ENCODE measurements at places on chromosomes 7 and 10.

DNA sequence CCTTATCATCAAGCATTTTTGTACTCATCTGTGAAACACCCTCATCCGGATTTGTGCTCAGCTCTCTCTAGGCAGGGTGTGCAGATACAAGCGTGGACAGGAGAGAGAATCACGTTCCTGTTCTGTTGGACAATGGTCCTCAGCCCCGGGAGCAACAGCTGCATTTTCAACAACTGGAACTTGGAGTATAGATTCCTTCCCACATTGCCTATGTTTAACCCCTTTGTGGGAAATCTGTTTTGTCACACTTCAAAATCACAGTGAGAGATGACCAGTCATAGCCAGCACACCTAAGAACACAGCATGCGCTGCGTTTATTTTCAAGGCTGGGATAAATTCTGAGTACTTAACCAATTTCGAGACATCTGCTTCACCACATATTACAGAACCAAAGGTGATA, 32.5 kb downstream of the MAP3K8 start:
- DNase-seq = no peak

DNA sequence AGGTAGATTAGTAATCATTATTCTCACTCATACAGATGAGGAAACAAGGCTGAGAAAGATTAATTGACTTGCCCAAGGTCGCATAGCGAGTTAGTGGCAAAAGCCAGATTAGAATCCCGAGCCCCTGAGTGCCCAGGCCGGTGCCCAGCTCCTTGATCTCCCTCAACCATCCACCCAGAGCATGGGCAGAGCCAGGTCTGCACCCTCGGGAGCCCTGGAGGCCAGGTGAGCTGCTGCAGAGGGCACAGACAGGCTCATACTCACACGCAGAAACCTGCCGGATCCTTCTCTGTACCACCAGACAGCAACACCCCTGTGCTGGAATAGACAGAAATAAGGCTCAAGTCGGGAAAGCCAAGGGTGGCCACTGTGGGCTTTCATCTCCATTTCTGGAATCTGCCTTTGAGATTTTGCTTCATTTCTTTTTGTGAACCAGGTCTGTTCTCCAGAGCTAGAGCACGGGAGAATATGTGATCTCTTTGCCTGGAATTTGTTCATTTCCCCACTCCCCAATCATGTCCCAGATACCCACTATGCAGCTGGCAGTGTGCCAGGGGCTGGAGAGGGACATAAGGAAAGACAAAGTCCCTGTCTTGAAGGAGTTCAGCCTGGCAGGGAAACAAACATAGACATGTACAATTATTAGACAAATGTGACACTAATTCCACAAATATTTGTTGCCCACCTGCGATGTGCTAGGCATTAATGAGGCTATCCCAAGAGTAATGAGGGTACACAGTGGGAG, 5.5 kb downstream of the AFAP1L2 start:
- DNase-seq = no peak

DNA sequence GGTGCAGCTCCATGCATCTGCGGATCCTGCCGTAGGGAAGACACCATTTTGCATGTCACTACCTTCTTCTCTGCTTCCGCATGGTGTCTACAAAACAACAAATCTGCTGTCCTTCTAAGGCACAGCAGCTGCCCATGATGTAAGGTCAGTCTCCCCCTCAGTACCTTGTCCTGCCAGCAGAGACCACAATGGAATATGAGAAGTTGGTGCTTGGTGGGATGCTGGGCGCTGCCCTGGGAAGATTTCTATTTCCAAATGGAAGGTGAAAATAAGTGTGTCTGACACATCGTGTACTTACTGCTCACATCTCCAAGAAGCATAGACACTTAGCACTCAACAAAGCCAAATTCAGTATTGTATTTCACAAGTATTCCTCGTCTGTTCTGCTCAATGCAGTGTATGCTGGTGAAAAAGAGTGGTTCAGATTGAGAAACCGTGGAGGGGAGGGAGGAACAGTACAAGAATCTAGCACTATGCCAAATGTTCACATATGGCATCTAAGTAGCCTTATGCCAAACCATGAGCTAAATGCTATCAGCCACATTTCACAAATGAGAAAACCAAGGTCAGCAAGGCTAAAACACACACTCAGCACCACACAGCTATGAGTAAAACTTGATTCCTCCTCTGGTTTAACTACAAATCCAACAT, 95.0 kb downstream of the GRB10 start:
- DNase-seq = no peak

DNA sequence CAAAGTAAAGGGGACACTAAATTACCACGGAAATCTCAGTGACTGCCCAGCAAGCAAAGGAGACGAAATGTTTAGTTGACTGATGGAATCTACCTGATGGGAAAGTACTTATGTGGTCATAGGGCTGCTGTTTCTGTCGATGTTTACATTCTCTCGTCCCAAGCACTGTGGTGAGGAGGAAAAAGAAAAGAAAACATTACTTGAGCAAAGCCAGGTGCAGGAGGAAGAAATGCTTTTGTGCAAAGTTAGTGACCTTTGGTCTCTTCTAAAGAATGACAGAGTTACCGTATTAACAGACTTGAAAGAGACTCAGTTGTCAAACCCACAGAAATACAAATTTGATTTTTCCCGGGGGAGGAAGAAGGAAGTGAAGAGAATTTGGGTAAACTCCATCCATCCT, 43.3 kb upstream of the FMC1 start:
- no peak for DNase-seq

GRCh38 chr10:59970396-59971368, 64.3 kb upstream of the CCDC6 start:
- no peak for DNase-seq

DNA sequence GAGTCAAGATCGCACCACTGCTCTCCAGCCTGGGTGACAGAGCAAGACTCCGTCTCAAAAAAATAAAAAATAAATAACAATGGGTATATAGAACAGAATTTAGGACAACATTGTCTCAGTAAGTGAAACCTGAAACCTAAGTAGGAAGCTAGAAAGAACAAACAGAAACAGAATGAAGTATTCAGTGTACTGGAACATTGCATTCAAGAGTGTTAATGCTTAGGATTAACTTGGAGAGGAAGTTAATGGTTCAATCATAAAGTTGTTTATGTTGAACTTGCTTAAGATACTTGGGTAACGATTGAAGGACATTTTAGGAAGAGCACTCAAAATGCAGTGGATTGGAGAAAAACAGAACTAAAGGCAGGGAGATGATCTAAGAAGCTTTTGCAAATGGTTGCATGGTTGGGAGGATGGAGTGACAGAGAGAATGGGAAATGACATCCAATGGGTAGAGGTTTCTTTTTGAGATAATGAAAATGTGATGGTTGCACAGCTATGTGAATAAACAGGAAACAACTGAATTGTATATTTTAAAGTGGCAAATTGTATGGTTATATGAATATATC, 233.7 kb downstream of the ADK start:
- no peak for DNase-seq

DNA sequence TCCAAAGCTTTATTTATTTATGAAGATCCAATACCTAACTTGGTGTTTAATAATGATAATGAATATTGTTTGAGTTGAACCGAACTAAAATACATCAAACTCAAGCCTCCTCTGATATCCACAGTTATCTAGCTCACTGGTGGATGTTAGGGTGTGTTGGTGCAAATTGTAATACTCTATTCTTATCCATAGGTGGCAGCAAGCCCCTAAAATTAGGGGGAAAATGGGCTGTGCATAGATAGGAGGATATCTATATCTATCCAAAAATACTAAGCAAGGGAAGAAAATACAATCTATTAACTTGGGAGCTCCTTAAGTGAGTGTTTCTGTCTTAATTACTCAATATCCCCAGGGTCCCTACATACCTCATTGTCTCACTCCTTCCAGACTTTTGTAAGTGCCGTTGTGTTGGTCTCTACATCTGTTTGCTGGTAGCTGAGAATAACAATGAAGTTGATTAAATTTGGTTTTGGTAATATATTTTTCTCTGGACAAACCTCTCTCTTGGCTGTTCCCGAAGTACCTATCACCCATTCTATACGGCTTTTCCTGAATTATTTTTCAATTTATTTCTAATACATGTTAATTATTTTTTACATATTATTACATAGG, 55.0 kb upstream of the VWDE start:
- DNase-seq = peak; percentile 20

- DNase-seq = no peak
These were observed 17.9 kb downstream of the SCRN1 start for GRCh38 chr7:29971566-29972314.

DNA sequence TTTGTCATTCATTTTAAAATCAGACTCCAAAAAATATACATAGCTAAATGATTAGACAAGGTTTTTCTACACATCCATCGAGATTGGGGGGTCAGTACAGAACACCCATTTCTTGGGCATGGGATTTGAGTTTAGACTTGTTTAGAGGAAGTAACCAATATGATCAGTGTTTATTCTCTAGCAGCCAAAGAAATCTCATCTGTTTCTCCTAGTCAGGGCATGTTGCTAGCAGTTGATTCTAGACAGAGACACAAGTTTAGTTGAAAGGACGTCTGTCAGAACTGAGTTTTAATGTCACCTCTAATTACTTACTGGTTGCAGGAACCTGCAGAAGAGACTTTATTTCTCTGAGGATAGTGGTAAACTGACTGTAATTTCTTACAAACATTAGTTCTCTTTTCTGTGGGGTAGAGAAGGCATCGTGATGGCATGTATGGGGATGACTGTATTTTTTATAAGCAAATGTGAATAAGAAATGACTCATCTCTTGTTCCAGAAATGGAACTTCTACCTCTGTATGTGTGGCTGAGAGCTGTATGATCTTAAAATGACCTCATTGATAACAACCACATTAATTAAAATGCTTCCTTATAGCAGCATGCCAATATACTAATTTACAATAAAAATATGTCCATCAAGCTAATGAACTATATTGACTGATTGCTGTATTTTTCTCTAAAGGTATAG, 30.6 kb upstream of the RHOBTB1 start:
- no peak for DNase-seq

- no peak for DNase-seq
These were observed 58.0 kb downstream of the STK31 start for GRCh38 chr7:23768022-23768421.

GRCh38 chr10:63866747-63867140, 345.5 kb downstream of the REEP3 start:
- peak; percentile 1 for DNase-seq

- no peak for DNase-seq
These were observed 41.5 kb downstream of the ANKMY2 start for GRCh38 chr7:16604054-16604453.

DNA sequence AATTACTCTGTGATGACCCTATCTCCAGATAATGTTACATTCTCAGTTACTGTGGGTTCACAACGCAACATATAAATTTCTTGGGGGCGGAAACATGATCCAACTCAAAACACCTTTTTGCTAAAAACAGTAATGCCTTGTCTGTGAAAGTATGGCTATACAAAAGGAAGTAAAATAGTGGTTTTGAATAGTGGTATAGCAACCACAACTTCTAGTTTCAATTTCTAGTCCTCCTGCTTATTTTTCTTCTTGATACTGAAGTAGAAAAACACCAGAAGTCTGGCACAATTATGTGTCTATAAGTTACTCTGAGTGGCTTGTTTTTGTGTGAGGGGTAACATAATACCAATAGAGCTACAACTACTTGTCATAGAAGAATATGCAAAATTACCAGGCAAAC, 21.5 kb upstream of the ZNF800 start:
- DNase-seq = no peak

GRCh38 chr10:52442576-52442975, 128.5 kb downstream of the DKK1 start:
- no peak for DNase-seq

GRCh38 chr10:13376746-13377145, 28.7 kb upstream of the SEPHS1 start:
- DNase-seq = peak; percentile 66

DNA sequence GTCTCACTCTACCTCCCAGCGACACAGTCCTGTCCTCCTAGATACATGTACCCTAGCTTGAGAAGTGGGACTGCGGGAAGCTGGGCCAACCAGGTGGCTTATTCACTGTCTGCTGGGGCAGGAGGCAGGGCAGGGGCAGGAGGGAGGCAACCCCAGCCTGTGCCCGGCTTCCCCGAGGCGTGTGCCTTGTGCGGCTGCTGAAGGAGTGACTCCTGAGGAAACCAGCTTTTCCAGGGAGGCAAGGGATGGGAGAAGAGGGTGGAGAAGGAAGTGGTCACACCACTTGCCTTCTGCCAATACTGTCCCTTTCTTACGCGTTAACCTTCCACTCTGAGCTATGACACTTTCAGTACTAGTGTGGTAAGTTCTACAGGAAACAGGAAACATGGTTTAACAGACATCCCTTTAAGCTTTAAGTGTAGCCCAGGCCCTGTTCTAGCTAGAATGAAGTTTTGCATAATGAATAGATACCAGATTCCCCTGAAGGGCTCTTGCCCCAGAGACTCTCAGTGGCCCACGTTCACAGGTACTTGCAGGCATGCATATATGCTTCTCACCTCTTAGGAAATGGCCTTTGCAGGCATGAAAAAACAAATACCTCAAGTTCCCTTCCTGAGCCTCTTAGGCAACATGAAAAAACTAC, 40.6 kb downstream of the SYPL1 start:
- no peak for DNase-seq

- DNase-seq = no peak
These were observed 17.9 kb downstream of the ZC3HAV1 start for GRCh38 chr7:139091677-139091996.

DNA sequence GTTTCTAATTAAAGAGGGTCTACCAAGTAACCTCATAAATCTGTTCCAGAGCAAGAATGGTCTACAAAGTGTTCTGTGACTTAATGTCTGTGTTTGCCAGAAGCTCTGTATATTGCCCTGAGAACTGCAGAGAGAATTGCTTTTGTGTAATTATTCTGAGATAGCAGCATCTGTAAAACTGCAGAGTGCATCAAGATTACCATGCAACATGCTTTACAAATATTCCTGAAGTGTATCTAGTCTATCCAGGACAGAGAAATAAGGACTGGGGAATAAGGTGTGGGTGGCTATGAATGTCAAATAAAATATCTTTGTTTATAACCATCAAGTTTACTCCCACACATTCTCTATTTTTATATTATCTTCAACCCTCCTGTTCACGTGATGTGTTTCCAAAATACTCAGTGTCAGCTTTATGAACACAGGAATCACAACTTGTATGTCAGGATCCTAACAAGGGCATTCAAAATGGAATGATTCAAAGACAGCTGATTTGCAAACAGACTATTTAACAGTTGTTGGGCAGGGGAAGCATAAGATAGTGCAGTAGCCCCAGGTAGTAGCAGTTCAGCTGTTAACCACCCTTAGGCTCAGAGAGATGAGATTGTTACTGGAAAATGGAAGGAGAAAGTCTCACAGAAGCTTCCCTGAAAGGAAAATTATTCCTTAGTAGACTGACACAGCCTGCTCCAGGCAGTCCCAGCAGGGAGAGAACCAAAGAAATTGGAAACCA, 15.3 kb upstream of the LIPA start:
- DNase-seq = no peak

- DNase-seq = no peak
These were observed 416.9 kb downstream of the THSD7A start for GRCh38 chr7:11415101-11415500.

GRCh38 chr7:69426705-69427104, 171.6 kb upstream of the AUTS2 start:
- no peak for DNase-seq

GRCh38 chr10:130749911-130750310, 561.6 kb downstream of the TCERG1L start:
- DNase-seq = no peak
